NCI-H748 treated with DMSO at 0.1 percent for 48 hours (cell line): ENCODE measurements at places on chromosomes 6 and 20.
A peak's percentile ranks its signal among the peaks of the same experiment; 100 is the strongest.

GRCh38 chr6:5199283-5199682, 61.5 kb downstream of the LYRM4 start:
- DNase-seq = no peak

DNA sequence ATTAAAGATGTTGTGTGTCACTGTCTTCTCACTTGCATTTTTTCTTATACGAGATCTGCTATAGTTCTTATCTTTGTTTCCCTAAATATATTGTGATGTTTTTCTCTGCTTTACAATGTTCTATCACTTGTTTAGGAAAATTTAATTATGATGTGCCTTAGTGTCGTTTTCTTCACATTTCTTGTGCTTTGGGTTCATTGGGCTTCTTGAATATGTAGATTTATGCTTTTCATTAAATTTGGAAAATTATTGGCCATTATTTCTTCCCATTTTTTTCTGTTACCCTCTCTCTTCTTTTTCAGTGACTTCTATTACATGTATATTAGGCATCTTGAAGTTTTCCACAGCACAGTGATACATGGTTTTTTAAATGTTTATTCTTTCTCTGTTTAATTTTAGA, 33.4 kb downstream of the CITED2 start:
- DNase-seq = no peak

DNA sequence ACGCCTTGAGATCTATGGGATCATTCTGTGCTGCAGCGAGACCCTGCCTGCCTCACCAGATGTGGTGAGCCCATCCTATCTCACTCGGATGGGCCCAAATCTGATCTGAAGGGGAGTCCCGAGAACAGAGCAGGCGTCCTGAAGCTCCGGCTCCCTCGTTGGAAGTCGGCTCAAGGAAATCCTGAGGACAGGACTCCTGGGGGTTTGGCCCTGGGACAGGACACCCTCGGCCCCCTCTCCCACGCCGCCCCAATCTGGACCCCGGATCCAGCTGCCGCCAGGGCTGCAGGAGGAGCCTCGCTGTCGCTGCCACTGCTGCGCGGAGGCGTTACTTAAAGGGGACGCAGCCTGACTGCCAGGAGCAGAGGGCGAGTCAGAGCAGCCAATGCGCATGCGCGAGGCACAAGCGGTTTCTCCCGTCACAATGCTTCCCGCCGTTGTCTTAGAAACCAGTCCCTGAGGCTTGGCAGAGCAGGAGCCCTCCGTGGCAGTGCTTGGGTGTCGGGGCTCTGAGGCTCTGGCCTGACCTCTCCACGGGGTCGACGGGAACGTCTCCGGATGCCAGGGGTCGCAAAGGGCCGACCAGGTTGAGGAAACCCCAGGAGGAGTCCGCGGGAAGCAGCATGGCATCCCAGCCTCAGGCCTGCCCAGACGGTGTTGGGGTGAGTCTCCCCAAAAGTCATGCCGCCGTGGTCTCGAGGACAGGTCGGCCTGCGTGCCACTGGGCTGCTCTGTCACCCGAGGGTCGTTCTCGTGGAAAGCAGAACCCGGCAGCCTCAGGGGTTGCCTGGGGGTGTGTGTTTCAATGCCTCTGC, 1567.8 kb upstream of the DEFB115 start:
- peak; percentile 76 for DNase-seq

- DNase-seq = no peak
Measured at GRCh38 chr20:967796-968742, 34.0 kb downstream of the RSPO4 start.

- DNase-seq = peak; percentile 41
Measured at GRCh38 chr20:8055096-8055495, 35.5 kb upstream of the TMX4 start.

DNA sequence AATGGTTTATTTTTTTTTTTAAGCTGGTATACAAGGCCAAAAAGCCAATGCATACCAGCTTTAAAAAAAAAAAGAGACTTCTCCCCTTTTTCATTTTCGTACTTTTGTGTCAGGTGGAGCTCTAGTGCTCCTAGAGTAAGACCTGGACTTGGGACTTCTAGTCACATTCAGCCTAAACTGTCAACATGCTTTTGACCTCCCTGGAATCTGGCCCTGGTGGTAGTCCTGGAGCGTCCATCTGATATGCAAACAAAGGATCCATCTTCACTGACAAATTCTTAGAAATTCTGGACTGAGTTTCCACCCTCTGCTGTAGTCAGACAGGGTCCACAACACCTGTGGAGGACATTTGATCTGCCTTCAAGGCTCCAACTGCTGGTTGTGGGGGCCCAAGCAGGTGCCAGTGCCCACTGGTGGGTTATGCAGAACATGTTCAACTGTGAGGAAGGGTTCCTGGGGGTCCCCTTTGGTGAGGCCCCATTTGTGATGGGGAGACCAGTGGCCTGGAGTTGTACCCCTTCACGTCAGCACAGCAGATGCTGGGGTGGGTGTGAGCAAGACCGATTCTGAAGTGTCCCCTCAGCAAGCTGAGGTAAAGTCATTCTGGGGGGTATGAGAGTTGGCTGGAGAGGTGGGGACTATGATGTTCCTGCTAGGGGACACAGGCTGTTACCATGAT, 12.6 kb upstream of the PCMTD2 start:
- no peak for DNase-seq

DNA sequence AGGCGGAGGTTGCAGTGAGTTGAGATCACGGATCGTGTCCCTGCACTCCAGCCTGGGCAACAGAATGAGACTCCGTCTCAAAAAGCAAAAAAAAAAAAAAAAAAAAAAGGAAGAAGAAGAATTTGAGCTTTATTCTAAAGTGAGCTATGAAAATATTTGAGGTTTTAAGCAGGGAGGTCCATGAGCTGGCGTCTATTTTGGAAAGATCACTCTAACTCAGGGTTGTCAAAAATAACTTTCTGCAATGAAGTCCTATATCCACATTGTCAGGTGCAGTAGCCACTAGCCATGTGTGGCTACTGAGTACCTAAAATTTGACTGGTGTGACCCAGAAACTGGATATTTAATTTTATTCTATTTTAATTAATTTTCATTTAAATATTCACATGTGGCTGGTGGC, 217.1 kb downstream of the PTPRT start:
- DNase-seq = no peak
